Type B pancreatic cell (in vitro differentiated cells): ENCODE measurements at places on chromosomes 13 and 19. TPM values are rescaled to one million over a fixed set of nuclear protein-coding genes. Genes with fewer than 3 reads are reported as not detected.
A peak's percentile ranks its signal among the peaks of the same experiment; 100 is the strongest.

DNA sequence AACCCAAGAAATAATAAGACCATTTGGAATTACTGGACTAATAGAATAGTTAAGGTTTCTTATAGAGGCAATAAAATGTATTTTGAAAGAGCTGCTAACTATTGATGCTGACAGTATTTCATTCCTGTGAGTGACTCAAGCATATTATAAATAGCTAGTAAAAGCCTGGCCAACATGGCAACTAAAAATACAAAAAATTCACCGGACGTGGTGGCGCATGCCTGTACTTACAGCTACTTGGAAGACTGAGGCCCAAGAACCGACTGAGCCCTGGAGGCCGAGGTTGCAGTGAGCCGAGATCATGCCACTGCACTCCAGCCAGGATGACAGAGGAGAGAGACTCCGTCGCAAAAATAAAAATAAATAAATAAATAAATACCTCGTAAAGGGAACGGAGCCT is 5.4 kb upstream of the ICAM3 start:
- H3K27ac ChIP-seq = no peak overlapping the region
- no peaks in the 10 kb centered on the region for H3K36me3 ChIP-seq
- DNase-seq = no peak
- no peaks in the 10 kb centered on the region for H3K4me1 ChIP-seq
- H3K4me3 ChIP-seq = no peak overlapping the region
- H3K27me3 ChIP-seq = no peaks in the 10 kb centered on the region

DNA sequence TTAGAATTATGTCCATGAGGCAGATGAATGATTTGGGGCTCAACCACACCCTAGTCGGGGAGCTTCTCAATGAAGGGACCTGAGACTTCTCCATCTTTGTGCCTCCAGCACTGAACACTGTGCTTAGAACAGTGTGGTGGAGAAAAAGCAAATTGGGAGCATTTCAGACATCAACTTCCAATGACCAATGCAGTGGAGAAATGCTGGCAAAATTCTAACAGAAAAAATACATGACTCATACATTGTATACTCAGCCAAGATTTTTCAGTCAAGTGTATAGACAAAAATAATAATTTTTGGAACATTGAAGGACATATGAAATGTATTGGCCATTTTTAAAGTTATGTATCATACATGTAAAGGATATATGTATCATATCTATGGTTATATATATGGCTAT is 134.7 kb downstream of the FGF14 start:
- no peaks in the 10 kb centered on the region for H3K4me1 ChIP-seq
- no peaks in the 10 kb centered on the region for H3K36me3 ChIP-seq
- H3K27me3 ChIP-seq = no peaks in the 10 kb centered on the region
- no peak for DNase-seq

DNA sequence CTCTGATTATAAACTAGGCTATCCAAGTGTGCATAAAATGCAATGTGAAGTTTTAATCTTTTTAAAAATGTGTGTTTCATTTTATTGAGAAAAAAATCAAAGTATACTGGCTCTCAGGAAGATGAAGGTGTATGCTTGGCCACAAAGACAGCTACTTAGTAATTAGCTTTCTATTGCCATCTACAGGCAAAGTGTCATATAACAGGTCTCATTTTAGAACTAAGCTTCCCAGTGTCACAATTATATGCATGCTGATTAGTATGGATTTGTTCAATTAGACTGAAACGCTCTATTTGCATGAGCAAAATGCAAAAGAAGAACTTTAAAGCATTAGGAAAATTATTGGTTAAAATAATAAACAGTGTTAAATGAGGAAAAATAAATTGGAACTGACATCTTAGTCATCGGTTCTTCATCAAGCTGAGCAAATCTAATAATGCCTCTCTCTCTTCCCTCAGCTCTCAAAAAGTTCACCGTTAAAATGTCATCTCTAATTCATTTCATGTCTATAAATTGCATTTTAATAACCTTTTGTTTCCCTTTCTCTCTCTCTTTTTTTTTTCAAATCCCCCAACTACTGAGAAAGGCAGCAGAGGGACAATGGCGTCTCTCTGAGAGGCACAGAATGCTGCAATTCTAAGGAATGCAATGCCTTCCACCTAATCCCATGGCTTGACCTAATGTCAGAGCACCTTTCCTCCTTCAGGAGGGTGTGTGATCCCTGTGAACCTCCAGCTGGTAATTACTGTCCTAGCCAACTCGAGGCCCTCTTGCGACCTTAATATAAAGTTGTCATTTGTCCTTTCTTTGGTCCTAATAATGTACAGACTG is 313.1 kb upstream of the MAB21L1 start:
- no peak overlapping the region for H3K27ac ChIP-seq
- H3K4me3 ChIP-seq = no peak overlapping the region
- H3K36me3 ChIP-seq = no peaks in the 10 kb centered on the region
- H3K4me1 ChIP-seq = peaks cover 39% of the 10 kb centered on the region
- H3K27me3 ChIP-seq = no peaks in the 10 kb centered on the region
- DNase-seq = no peak

DNA sequence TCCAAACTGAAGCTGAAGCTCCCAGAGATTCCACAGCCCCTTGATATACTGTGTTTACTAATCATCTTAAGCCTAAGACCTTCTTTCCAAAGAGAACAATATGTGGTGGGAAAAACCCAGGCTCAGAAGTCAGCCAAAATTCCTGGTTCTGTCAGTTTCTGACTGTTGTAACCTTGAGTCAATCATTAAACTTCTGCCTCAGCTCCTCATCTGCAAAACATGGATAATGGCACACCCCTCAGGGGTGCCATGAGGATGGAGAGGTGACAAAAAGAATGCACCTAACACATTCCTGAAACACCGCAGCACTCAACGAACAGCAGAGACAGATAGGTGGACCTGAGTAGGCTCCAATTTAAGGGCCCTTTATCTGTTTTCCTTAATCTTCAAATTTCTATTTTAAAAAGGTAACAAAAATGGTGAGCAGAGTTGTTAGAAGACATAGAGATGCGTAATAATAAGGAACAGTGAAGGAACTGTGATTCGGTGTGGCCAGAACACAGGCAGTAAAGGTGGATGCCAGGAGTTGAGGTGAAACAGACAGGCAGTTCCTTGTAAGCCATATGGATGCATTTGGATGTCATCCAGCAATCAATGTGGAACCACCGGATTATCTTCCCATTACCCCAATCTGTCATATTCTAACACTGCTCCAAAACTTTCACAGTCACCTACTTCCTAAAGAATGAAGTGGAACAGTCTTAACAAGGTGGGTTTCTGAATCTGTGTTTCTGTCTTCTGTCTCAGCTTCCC is 56.6 kb upstream of the DOCK9 start:
- DNase-seq = no peak
- no peaks in the 10 kb centered on the region for H3K27me3 ChIP-seq
- H3K36me3 ChIP-seq = peaks cover 3% of the 10 kb centered on the region
- H3K27ac ChIP-seq = no peak overlapping the region
- H3K4me3 ChIP-seq = no peak overlapping the region
- H3K4me1 ChIP-seq = peaks cover 13% of the 10 kb centered on the region

GRCh38 chr13:23960566-23961156 is 63.4 kb upstream of the C1QTNF9B start:
- no peaks in the 10 kb centered on the region for H3K36me3 ChIP-seq
- H3K27me3 ChIP-seq = peaks cover 13% of the 10 kb centered on the region
- no peak overlapping the region for H3K27ac ChIP-seq

DNA sequence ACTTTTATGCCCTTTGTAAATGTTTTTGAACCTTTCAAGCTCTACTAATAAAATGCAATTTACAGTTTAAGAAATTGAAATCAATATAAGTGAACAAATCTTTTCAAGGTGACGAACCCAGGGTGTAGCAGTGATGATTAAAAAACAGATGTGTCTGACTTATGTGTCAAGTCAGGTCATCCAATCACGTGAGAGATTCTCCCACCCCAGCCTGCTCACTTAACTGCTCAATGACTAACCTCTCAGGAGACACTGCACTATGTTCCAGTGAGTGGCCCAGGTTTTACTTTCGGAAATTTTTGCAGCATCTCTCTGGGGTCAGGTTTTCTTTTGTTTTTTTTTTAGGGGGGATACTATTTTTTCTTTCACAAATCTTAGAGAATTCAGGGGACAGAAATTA is 60.7 kb downstream of the ZNF429 start:
- no peak overlapping the region for H3K4me3 ChIP-seq
- no peaks in the 10 kb centered on the region for H3K36me3 ChIP-seq
- no peak for DNase-seq
- H3K27ac ChIP-seq = no peak overlapping the region

- DNase-seq = no peak
- H3K4me1 ChIP-seq = no peaks in the 10 kb centered on the region
- H3K27ac ChIP-seq = no peak overlapping the region
- peaks cover 11% of the 10 kb centered on the region for H3K36me3 ChIP-seq
Measured at GRCh38 chr19:618674-619285, 14.6 kb downstream of the POLRMT start.

- peak overlapping the region; percentile 60 for H3K4me3 ChIP-seq
- no peaks in the 10 kb centered on the region for H3K36me3 ChIP-seq
- H3K27me3 ChIP-seq = no peaks in the 10 kb centered on the region
- H3K27ac ChIP-seq = peak overlapping the region; percentile 76
- DNase-seq = no peak
- H3K4me1 ChIP-seq = peaks cover 26% of the 10 kb centered on the region
Measured at GRCh38 chr13:36778083-36778671, 40.8 kb upstream of the RFXAP start.

- H3K36me3 ChIP-seq = no peaks in the 10 kb centered on the region
- no peak for DNase-seq
- peaks cover 9% of the 10 kb centered on the region for H3K4me1 ChIP-seq
- no peak overlapping the region for H3K4me3 ChIP-seq
Measured at GRCh38 chr13:113558461-113558860, 26.1 kb upstream of the TFDP1 start.

DNA sequence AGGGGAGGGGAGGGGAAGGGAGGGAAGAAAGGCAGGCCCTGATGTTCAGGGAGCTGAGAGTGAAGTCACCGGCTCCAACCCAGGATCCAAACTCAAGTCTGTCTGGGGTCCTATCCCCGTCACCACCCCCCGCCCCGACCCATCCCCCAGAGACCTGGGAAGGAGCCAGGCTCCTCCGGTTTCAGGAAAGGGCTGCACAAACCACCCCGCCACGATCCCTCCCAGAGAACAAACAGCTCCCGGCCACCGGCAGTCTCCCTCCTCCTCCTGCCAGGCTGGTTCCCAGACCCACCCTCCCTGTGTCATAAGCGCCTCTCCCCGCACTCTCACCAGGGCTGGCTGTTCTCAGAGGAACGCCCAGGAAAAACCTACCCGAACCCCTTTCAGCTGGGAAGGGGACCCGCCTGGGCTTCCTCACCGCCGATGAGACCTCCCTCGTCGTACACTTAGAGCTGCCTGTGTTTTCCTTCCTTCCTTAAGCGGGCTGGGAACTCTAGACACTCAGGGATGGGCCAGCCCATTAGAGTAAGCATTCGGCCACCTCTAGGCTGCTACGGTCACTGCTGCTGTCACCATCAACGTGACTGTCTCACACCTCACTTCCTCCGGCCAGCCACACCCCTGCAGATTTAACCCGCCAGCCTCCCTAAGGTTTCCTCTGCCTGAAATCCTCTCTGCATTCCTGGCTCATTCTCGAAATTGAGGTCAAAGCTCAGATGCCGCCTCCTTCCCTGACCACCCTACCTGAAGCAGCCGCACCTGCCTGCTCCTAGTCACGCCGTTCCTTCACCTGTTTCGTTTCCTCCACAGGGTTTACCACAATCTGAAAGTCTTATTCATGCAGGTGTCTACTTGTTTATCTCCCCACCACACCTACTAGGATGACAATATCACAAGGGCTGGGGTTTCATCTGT is 6.3 kb upstream of the RDH13 start:
- H3K4me3 ChIP-seq = peak overlapping the region; percentile 90
- H3K36me3 ChIP-seq = no peaks in the 10 kb centered on the region
- peaks cover 72% of the 10 kb centered on the region for H3K27me3 ChIP-seq
- H3K4me1 ChIP-seq = peaks cover 9% of the 10 kb centered on the region
- DNase-seq = no peak

DNA sequence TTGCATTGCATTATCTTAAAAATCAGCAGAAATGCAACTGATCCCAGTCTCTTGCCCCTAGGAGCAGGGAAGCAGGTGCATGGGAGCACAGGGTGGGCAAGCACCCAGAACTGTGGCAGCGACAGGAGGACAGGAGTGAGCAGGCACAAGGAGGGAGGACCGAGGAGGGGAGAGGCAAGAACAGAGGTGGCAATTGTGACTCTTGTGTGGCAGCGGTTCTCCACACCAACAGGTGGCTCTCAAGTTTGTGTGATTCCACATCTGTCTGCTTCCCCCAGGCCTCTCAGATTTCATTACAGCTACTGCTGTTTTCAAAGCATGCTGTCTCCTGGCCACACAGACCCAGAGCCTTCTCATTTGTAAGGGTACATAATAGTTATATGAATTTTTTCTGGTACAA is 108.5 kb downstream of the STK24 start:
- DNase-seq = no peak
- H3K27ac ChIP-seq = peak overlapping the region; percentile 19
- H3K4me1 ChIP-seq = peaks cover 15% of the 10 kb centered on the region
- H3K36me3 ChIP-seq = peaks cover 37% of the 10 kb centered on the region
- H3K4me3 ChIP-seq = no peak overlapping the region

- H3K27ac ChIP-seq = no peak overlapping the region
- DNase-seq = no peak
- no peaks in the 10 kb centered on the region for H3K36me3 ChIP-seq
- H3K27me3 ChIP-seq = no peaks in the 10 kb centered on the region
Measured at GRCh38 chr13:110236831-110237261, 70.1 kb downstream of the COL4A1 start.

GRCh38 chr13:99425485-99426341 is 75.6 kb upstream of the TM9SF2 start:
- no peak overlapping the region for H3K4me3 ChIP-seq
- H3K27ac ChIP-seq = no peak overlapping the region
- no peak for DNase-seq

DNA sequence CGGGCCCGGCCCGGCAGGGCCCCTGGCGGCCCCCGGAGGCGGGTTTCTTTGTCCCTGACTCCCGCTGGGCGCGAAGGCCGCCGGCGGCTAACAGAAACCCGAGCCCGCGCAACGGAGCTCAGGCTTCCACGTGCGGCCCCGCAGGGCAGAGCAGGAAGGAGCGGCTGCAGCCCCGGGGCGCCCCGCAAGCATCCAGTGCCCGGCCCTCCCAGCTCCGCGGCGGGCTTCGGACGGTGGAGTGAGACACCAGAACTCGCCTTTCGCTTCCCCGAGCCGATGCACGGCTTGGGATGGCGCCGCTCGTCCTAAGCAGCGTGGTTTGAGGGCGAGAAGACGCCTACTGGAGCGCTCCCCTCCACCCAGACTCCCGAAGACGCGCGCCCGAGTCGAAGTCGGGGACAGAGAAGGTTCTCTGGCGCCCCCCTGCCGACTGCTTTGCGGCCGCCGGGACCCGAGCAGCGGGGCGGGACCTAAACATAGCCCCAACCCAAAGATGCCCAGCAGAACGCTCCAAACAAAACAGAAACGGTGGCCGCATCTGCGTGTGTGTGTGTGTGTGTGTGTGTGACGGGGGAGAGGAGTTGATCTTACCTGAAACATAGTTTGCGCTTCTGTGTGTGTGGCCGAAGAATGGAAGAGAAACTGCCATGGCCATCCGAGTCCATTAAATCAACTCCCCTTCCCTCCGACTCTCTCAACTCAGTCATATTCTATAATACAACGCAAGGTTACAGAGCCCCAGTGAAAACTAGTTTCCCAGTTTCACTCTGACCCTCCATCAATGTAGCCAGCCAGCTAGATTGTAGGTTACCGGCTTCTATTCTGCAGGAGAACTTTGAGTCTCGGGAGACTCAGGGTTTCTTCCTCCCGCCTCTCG is 629 bp upstream of the FGF9 start:
- peaks cover 15% of the 10 kb centered on the region for H3K4me1 ChIP-seq
- peak; percentile 80 for DNase-seq
- H3K4me3 ChIP-seq = peak overlapping the region; percentile 96

Gene SLC10A2
- total RNA-seq = 1.7 and 3.0 TPM in 2 replicates

Gene CEBPA
- 24.4 and 50.4 TPM in 2 replicates for total RNA-seq

Gene MAMSTR
- 2.0 and 3.6 TPM in 2 replicates for total RNA-seq

Gene MEIOSIN
- total RNA-seq = not detected in 2 replicates

Gene PGLYRP1
- total RNA-seq = not detected in 2 replicates

Gene DCLK1
- total RNA-seq = 11.4 and 47.1 TPM in 2 replicates

Gene PTPRS
- total RNA-seq = 73.3 and 234 TPM in 2 replicates

Gene CEACAM16
- total RNA-seq = not detected in 2 replicates
